HepG2 (cell line): ENCODE measurements at places on chromosomes 1 and 21. TPM values are rescaled to one million over a fixed set of nuclear protein-coding genes. Genes with fewer than 3 reads are reported as not detected.

- no peak for DNase-seq
Measured at GRCh38 chr1:219534991-219535390, 77.9 kb downstream of the ZC3H11B start.

GRCh38 chr21:37983336-37984095 is 67.3 kb upstream of the KCNJ6 start:
- DNase-seq: no peak

GRCh38 chr1:33296082-33296458 is 24.8 kb downstream of the A3GALT2 start:
- DNase-seq: no peak

GRCh38 chr1:58434181-58434580 is 112.3 kb downstream of the OMA1 start:
- no peak for DNase-seq

DNA sequence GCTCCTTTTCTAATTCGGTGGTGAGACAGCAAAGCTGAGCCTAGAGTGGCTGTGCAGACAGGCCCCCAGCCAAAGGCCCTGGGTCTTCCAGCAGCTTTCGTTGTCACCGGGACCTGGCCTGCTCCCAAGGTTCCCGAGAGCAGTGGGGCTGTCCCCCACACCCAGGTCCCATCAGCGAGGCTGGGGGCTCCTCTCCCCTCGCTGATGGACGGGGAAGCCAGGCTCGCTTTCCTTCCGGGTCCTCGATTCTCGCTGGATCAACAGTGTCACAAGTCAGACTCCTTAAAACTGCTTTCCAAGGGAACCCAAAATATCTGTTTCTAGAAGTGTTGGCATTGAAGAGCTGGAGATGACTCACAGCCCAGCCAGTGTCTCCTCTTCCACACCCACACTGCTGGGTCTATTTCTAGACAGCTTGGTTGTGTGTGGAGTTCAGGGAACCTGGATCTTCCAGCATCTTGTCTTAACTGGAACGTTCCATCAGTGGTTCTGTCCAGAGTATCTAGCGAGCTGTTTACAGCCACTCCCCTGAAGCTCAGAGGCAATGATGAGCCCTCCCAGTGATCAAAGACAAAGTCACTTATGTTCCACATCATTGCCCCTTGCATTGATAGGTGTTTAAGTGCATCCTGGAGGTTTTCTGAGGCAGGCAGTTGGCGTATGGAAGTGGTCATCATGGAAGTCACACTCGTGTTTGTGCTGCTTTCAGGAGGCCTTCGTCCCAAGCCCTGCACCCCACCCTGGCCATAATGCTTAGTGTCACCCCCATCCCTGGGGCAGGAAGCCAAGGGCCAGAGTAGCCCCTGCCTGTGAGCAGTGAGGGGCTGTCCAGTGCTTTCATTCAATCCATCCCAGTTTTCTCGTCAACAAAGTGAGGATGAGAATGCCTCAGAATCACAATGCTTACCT is 35.2 kb downstream of the RRP1 start:
- DNase-seq: no peak

DNA sequence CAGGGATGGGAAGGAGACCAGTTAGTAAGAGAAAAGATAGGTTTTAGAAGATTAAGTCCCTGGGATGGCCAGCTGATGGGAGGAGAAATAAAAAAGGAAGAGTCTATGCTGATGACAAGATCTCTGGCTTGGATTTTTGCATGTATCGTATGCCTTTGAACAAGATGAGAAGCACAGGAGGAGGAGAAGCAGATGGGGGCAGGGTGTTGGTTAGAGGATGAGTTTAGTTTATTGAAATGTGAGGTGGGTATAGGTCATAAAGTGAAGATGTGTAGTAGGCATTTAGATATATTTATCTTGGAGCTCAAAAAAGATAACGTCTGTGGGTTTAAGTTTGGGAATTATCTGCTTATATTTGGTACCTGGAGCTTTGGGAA is 1.4 kb downstream of the TIPRL start:
- no peak for DNase-seq

- DNase-seq: no peak
Measured at GRCh38 chr1:78420181-78420580, 70.6 kb upstream of the PTGFR start.

GRCh38 chr1:30515755-30516484 is 207.5 kb downstream of the MATN1 start:
- DNase-seq: no peak

- DNase-seq: no peak
Measured at GRCh38 chr1:87392248-87393192, 63.8 kb downstream of the LMO4 start.

GRCh38 chr1:200795156-200795555 is 56.5 kb downstream of the CAMSAP2 start:
- DNase-seq: no peak

- no peak for DNase-seq
Measured at GRCh38 chr21:34740198-34740597, 71.4 kb downstream of the CLIC6 start.

GRCh38 chr1:110350360-110350759 is 11.2 kb downstream of the RBM15 start:
- no peak for DNase-seq

DNA sequence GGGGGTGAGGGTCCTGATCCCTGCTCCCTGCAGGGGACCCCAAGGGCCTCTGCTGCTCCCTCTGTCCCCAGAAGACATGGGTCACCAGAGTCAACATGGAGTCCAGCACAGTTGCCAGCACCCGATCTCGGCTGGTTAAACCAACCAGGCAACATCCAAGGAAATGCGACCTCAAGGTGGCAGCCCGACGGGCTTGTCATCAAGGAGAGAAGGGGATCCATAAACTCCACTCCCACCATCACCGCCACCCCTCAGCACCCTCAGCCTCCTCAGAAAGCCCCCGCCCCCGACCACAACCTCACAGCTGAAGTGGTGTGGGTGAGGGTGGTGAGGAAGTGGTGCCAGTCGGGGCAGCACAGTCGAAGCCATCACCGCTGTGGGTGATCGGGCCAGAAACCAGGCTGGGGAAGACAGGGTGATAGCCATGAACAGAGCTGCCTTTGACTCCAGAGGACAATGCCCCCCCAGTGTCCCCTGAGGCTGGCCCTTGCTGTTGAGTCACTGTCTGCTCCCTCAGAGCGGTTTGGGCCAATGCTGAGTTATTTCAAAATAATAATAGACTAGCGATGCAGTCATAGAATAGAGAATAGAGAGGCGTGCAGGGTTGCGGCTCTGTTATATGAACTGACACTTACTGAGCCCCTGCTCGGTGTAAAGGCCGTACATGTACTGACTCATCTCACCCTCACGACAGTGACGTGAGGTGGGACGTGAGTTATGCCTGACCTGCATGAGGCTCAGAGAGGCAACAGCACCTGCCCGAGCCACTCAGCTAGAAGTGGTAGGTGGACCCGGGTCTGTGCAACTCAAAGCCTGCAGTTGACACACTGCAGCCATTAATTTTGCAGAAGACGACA is 88.7 kb upstream of the IFFO2 start:
- DNase-seq: no peak

GRCh38 chr1:201739492-201740085 is 89.4 kb upstream of the IPO9 start:
- no peak for DNase-seq

DNA sequence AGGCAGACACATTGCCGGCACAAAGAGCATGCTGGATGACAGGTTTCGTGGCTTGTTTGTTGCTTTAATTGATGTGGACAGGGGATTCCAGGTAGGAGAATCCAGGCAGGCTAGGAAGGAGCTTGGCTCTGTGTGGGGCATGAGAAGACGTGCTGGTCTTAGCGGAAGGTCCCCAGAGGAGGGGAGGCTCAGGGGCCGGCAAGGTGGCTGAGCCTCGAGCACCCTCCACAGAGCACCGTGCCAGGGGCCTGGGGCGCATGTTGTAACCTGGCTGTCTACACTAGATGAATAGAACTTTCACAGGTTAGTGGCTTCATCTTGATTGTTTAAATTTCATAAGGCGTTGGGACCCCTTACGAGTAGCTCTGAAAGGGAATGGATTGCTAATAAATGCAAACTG is 223.1 kb downstream of the CAMTA1 start:
- no peak for DNase-seq

DNA sequence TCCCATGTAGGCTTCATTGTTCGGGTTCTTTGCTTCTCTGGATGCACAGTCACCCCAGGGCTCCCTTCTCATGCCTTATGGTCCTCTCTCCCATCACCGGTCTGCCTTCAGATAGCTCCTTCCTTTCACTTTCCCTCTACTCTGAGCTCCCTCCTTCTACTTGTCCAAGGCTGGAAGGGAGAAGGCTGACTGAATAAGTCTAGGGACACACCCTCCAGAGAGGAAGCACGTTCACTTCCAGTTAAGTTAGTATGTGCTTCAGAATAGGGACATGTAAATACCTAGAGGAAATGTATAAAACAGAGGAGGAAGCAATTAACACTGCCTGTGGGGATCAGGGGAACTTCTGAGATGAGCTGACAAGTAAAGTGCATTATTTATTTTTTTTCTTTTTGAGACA is 23.5 kb downstream of the CXADR start:
- DNase-seq: no peak

GRCh38 chr1:190759807-190760206 is 282.1 kb upstream of the BRINP3 start:
- no peak for DNase-seq

DNA sequence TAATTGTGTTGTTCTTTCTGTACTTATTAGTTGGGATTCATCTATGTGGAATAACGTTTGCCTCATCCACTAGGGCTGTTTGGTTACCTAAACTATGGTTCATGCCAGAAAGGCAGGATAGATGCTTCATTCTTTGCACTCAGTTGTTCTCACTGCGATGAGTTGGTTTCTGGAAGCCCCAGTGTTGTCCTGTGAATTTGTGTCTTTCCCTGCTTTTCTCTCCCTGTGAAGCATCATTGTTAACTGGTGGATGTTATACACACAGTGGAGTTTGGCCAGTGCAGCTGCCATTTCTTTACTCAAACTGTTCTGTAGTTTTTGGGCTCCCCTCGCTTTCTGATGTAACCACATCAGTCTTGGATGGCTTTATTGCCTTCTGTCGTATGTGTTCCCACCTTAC is 143.6 kb upstream of the COL6A1 start:
- DNase-seq: no peak

- no peak for DNase-seq
Measured at GRCh38 chr1:113072141-113072756, 749 bp upstream of the LRIG2 start.

DNA sequence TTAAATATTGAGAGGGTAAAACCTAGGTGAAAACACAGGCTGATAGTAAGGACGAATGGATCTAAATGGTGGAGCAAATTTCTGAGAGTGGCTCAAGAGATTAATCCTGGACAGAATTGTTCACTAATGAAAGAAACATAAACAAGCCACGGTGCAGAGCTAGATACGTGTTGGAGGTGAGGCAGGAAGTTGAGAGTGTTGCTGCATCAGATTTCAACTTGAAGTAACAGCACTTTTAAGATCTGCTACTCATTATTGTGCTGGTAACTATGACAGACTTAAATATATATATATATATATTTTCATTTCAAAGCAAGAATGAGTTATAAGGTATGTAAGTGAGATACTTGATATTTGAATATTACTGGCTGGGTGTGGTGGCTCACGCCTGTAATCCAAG is 64.9 kb downstream of the PTGS2 start:
- DNase-seq: no peak

DNA sequence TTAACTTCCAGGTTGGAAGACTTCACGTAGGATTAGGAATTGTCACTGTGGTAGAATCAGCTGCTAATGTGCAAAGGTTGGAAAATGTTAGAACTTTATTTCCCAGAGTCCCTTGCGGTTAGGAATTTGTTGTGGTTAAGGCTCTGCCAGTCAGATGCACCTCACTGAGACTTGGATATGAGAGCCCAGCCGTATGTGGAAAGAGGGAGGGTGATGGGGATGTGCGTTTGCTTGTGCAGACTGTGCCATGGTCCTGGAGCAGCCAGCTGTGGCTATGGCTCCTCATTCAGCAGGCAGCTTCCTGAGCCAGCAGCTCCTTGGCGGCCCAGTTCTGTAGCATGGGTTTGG is 12.5 kb downstream of the S100A10 start:
- DNase-seq: no peak

GRCh38 chr1:248821101-248821500 is 4.6 kb downstream of the SH3BP5L start:
- DNase-seq: peak; percentile 51

- no peak for DNase-seq
Measured at GRCh38 chr1:60102267-60103061, 28.9 kb upstream of the C1orf87 start.

DNA sequence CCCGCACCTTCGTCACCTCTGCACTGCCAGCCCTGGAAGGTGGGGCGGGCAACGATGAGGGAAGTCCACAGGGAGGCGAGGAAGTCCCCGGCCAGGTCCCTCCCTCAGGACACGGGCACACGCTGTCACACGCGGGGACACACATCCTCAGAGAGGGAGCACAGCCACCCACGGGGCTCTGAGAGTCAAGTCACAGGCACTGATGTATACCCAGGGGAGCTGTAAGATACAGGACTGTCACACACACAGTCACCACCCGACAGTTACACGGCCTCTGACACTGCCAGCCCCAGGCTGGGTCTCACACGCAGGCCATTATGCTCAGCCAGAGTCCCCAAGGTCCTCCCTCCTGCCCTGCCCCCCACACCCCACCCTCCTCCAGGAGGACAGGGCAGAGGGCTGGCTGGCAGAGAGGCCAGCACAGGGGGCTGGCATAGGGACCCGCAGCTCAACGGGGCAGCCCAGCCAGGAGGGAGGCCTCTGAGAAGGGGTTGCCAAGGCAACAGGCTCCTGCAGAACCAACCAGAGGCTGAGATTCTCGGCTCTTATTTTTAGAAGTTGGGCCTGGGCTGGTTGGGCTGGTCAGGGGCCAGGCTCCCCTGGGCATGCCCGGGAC is 17.7 kb upstream of the ADGRB2 start:
- no peak for DNase-seq

DNA sequence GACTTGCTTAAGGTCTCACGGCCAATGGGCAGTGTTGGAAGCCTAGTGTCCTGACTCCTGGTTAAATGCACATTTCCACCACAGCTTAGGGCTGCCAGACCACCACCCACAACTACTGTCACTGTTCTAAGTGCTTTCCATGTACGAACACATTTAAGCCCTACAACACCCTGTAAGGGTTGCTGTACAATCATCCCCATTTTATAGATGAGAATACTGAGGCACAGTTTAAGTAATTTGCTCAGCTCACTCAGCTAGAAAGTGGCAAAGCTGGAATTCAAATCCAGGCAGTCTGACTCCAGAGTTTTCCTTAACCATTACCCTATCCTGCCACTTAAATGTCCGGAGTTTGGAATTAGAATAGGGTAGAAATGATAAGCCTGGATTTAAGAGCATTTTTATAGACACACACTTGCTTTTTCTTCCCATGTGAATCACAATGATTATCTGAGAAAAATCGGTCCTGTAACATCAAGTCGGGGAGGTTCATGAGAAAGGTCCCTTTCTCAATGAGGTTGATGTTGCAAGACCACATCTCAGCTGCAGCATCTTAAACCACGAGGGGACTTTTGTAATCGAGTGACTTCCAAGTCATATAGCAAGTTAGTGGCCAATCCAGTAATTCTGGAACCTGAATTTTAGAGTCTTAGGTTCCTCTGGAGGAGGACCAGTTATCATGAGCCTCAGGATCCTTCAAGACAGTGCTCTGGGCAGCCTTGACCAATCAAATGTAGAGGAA is 8.6 kb downstream of the E2F2 start:
- no peak for DNase-seq

OR2L5 gene
- not detected in 2 replicates for total RNA-seq

CTNNBIP1 gene
- total RNA-seq: 67.0 and 71.7 TPM in 2 replicates

ITLN2 gene
- total RNA-seq: not detected in 2 replicates

GPR37L1 gene
- not detected in 2 replicates for total RNA-seq

CACNA1S gene
- not detected in 2 replicates for total RNA-seq

LCA5L gene
- total RNA-seq: 0.55 and 0.66 TPM in 2 replicates
